ENCODE measurements at places on chromosomes 4 and X. TPM values are rescaled to one million over a fixed set of nuclear protein-coding genes. Genes with fewer than 3 reads are reported as not detected.

DNA sequence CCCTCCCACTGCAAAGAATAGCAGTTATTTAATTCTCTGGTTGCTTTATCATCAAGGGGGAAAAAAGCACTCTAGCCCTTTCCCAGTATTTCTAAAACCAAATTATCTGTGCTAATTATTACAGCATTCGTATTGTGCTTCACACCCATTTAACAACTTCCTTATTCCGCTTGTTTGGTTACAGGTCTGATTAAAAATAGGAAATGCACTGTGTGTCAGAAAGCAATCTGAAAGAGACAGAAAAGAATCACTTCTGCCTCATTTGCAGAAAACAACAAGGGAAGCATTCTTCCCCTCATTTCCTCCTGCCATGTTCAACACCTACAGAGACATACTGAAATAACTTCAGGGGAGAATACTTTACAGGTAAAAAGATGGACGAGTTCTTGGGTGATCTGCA is 114.9 kb upstream of the MAP3K15 start:
- no peak for DNase-seq

- no peak for DNase-seq
Observed at GRCh38 chr4:68342134-68342533, 7.8 kb downstream of the YTHDC1 start.

- DNase-seq = no peak
Observed at GRCh38 chr4:184270808-184271413, 53.2 kb upstream of the ENPP6 start.

- DNase-seq = no peak
Observed at GRCh38 chrX:153778684-153779101, 2.1 kb upstream of the SRPK3 start.

The MTNR1A gene
- total RNA-seq = not detected

All from left cardiac atrium (tissue), 4 donors.